ENCODE measurements at places on chromosomes 12 and 14.

DNA sequence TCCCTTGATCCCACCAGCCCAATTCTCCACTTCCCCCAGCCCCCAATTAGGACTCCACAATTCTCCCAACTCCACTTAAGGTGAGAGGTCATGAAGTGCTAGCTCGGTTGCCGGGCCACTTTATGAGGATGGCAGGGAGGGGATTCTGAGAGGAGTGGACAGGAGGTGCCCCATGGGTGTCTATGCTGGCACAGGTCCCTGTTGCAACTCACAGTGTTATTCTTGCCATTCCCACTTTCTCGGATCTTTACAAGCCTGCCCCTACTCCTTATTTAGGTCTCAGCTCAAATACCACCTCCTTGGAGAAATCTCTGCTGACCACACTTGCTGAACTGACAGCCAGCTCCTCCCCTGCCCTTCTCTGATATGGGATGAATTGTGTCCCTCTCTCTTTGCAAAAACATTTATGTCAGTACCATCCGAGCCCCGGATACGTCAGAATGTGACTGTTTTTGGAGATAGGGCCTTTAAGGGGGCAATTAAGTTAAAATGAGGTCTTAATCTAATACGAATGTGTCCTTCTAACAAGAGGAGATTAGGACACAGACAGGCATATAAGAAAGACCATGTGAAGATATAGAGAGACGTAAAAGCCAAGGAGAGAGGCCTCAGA, 4.2 kb upstream of the LGALS3 start:
- DNase-seq = no peak

- DNase-seq = no peak
These were observed 392.9 kb downstream of the ZFP36L1 start for GRCh38 chr14:68399971-68400370.

GRCh38 chr14:104591031-104591430, 11.5 kb downstream of the C14orf180 start:
- DNase-seq = no peak

GRCh38 chr12:124049451-124050094, 76.6 kb downstream of the ZNF664 start:
- DNase-seq = no peak

DNA sequence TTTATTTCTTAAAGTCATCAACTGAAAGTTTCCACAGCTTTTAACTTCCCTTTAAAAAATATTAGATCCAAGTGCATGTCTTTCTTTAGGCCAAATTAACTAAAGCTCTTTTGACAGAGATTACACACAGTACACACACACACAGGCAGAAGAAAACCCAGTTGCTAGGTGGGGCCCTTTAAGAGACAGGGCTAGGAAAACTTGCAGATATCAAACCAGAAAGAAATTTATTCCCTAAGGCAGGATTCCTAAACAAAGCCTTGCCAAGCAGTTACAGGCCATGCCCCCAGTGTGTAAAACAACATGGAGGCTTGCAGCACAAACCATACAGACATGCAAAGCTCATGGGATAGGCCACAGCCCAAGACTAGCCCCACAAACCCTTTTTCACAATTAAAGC, 123.4 kb downstream of the FSCB start:
- DNase-seq = no peak

GRCh38 chr14:96221841-96222240, 17.2 kb downstream of the BDKRB2 start:
- no peak for DNase-seq

DNA sequence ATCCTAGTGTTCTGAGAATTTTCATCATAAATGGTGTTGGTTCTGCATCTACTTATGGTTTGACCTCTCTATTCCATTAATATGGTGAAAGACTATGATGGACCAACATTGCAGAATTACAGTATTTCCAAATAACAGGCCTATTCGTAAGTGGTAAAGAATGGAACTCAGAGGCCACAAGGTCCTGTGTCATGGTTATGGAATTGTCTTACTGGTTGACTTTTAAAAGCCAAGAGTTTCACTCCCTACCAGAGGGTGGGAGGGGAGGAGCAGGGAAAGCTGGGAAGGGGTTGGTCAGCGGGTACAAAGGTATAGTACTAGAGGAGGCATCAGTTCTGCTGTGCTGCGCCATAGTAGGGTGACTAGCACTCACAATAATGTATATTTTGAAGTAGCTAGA, 153.4 kb downstream of the TMEM132D start:
- DNase-seq = no peak
